ENCODE measurements at places on chromosomes 1 and 21. TPM values are rescaled to one million over a fixed set of nuclear protein-coding genes. Genes with fewer than 3 reads are reported as not detected.

- no peak for DNase-seq
These were observed 18.2 kb downstream of the RRP15 start for GRCh38 chr1:218303176-218303879.

DNA sequence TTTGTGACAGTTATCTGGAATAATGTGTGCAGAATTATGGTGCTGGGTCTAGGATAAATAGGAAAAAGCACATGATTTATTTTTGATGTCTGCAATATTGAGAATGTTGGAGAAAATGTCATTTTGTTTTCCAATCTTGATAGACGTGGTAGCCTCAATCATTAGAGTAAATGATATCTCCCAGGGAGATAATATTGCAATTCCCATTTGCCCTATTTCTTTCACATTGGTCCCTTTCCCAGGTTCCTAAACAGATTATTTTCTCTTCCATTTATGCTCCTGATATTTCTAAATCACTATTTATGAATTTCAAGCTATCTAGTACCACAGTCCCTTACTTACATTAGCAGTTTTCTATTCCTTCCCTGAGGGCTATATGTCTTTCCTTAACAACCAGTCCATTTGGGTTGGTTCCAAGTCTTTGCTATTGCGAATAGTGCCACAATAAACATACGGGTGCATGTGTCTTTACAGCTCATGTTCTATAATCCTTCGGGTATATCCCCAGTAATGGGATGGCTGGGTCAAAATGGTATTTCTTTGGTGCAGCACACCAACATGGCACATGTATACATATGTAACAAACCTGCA, 447.3 kb downstream of the PLA2G4A start:
- DNase-seq: no peak

- no peak for DNase-seq
These were observed 7.9 kb downstream of the TFAP2E start for GRCh38 chr1:35580949-35581388.

DNA sequence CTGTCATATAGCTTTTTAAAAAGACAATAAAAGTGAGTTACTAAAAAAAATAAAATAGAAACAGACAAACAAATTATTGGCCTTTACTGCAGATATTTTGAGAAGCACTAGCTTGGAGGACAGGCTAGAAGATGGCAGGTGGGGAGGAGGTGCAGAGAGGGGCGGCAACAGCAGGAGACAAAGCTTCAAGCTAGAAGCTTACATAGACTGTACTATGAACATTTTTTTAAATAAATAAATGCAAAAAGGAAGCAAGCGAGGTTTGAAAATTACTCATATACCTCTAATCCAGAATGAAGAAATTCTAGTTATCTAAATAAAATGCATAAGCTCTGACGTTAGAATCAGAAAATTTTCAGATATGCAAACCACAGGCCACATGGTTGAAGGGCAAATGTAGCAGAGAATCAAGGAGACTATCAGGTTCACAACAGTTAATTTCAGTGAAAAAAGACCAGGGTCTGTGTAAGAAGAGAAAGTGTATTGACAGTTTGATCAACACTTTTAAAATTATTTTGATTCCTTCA, 54.9 kb downstream of the NRIP1 start:
- no peak for DNase-seq

The FAAH gene
- total RNA-seq: 48.1 TPM

The GUCA2B gene
- 7.9 TPM for total RNA-seq

DNA sequence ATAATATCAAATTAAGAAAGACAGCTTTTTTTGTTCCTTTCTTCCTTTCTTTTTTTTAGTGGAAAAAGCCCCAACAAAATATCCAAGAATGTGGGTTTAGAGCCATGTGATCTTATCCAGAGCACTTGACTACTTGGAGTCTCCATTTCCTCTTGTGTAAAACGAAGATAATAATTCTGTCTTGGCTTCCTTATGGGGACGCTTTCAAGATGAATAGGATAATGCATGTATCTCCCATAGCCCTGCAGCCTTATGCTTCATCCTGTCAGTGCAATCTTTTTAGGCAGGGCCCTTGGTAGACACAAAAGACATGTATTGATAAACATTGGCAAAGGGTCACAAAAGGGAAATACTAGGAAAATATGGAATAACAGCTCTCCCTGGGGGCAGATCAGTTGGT, 34.8 kb downstream of the ZBTB18 start:
- no peak for DNase-seq

GRCh38 chr1:29807689-29808088, 571.4 kb downstream of the PTPRU start:
- no peak for DNase-seq

GRCh38 chr1:19461220-19461554, 24.2 kb downstream of the CAPZB start:
- DNase-seq: no peak

DNA sequence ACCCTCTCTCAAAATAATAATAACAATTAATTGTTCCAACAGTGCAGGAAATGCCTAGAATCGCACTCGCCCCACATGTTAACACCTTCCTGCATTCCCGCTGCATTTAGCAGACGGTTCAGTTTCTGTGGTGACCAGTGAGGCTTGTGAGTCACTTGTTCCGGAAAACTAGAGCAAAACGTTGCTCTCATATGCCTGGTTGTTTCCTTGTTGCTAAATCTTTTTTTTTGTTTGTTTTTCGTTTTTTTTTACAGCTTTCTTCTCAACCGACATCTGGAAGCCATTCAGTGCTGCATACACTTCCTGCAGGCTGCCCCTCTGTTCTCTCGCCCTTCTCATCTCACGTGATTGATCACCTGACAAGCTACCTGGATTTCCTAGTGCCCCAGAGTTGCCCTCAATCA, 56.9 kb upstream of the TMPRSS2 start:
- DNase-seq: no peak

The OLIG2 gene
- not detected for total RNA-seq

The SPATA46 gene
- not detected for total RNA-seq

The NBPF14 gene
- 22.6 TPM for total RNA-seq

DNA sequence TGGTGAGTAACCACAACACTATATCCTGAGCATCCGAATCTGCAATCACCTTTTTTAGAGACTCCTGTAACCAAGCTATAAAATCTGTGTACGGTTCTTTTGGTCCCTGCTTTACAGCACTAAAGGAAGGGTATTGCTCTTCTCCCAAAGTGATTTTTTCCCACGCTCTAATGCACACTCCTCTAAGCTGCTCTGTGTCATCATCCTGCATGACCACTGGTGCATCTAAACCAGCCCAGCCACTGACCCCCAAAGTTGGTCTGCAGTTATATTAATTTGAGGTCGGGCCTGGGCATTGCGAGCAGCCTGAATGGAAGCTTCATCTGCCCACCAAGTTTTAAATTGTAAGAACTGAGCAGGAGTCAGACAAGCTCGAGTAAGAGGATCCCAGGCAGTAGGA, 480.0 kb downstream of the PTPRU start:
- DNase-seq: no peak

The RNF186 gene
- total RNA-seq: 0.32 TPM

DNA sequence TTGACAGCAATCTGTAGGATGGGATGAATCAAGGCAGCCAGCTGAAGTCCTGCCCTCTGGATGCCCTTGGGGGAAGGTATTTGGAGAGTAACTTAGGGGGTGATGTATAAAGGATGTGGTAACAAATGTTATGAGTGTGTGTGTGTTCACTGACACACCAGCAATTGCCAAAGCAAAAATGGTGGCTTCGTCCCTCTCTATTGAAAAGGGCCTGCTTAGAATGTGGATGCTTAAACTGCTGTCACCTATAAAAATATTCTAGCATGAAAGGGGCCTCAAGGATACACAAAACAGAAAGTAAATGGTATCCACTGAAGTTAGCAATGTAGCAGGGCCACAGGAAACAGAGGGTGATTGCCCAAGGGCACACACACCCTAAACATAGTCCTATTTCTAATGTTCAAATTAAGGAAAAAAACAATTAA, 15.1 kb upstream of the AIM2 start:
- DNase-seq: no peak

The MCOLN2 gene
- 1.8 TPM for total RNA-seq

The NKAIN1 gene
- total RNA-seq: 0.14 TPM

DNA sequence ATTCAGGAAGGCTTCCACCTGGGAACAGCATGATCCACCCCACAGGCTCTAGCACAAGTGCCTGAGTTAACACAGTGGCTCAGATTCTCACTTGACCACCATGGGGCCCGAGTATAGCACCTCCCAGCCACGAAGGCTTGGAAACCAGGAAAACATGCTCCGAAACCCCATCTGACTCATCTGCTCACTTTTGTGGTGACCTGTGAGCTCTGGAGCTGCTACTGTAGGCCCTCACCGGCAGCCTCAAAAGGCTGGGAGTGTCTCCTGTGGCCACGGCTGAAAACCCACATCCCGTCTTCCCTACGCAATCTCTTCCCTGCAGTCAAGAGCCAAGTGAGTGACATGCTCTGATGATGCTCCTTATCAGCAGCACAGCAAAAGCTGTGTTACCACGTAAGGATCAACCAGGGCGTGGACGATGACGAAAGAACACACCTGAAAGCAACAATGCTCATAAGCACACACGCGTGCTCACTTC, 81.4 kb downstream of the TGFBR3 start:
- DNase-seq: no peak

GRCh38 chr21:25907573-25908275, 173.0 kb downstream of the GABPA start:
- no peak for DNase-seq

The XKR8 gene
- total RNA-seq: 10.9 TPM

DNA sequence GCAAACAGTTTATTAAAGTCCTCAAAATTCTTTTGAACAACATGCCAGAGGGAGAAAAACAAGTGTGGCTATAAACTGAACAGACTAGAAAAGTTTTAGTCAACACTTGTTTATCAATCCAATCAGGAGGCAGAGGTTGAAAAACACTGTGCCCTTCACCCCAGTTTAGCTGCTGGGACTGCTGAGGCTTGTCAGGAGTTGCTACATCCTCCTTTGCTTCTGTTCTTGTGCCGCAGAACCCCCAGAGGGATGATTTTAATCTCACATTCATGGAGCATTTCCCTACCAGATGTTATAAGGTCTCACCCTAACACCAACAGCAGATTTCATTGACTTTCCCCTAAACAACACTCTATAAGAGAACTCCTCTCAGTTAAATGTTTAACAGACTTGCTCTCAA, 321.2 kb downstream of the VAV3 start:
- no peak for DNase-seq

The SH2D1B gene
- total RNA-seq: 0.12 TPM

GRCh38 chr1:230854423-230854822, 13.9 kb downstream of the C1orf198 start:
- DNase-seq: no peak

GRCh38 chr1:28370239-28371009, 884 bp downstream of the PHACTR4 start:
- DNase-seq: peak; percentile 14

DNA sequence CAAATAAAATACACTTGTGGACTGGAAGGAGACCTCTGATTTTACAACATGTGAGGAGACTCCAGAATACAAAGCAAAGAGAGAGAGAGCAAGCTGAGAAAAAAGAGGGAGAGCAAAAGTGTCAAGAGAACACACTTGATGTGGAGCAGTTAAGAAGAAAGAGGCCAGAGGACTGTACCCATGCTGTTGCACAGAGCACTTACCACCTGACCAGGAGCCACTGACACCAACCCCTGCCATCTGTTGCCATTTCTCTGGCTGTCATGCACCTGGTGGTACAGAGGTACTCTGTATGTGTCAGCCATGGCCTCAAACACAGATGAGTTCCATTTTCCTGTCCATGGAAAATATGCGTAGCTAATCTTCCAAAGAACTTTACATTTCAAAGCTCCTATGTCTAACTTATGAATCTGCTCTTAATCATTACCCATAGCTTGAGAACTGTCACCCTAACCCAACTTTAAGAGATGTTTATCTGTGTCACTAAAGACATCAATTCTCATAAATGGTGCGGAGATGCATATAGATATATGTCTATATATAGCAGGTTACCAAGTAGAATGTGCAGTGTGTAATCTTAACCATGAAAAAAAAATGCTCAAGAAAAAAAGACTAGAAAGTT, 32.8 kb upstream of the ABCD3 start:
- no peak for DNase-seq

The AADACL4 gene
- total RNA-seq: not detected

DNA sequence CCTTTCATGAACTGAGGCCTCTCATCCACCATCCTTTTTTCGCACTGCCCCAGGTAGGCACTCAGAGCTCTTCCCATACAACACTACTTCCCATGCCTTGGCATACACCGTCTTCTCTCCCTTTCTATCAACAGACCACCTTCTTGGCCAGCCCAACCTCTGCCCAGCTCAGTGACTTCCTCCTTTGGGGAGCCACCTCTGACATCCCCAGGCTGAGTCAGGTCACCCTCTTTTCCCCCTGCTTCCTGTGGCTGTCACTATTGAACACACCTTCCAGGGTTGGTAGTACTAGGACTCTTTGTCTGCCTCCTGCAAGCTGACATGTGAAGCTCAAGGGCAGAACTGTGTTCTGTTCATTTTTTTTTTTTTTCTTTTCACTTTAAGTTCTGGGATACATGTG, 283.2 kb downstream of the SETD4 start:
- DNase-seq: no peak

The PRAMEF18 gene
- not detected for total RNA-seq

The C8A gene
- 10.7 TPM for total RNA-seq

- DNase-seq: no peak
These were observed 30.5 kb upstream of the ATF3 start for GRCh38 chr1:212578041-212578440.

- no peak for DNase-seq
These were observed 26.3 kb upstream of the TRAPPC10 start for GRCh38 chr21:43985690-43986251.

DNA sequence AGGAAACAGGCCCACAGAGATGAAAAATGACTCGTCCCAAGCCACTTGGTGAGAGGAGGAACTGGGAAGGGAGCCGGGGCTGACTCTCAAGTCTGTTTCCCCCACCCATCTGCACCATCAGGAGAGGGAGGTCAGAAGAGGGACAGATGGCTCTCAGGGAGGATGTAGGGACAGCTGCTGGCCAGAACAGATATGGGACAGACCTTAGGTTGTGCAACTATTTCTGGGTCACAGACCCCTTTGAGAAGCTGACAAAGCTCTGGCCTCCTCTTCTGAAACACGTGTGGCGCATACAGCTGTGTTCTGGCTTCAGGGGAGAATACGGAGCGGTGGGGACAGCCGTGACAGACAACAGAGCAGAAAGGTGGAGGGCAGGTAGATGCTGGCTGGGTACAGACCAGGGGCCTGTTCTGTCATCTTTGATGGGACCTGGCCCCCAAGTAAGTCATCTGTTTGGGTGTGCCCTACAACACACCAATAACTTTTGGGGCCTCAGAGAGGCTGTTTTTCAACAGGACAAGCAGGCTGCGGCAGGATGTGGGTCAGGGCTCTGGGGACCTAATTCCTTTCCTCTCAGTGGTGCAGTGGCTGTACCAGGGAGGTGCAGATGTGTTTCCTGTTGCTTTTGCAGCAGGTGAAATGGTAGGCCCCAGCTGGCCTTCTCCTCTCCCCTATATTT, 7.3 kb downstream of the SH3BGRL3 start:
- DNase-seq: no peak

The F3 gene
- total RNA-seq: 26.0 TPM

The MED8 gene
- 37.7 TPM for total RNA-seq

GRCh38 chr1:172054172-172054571, 212.9 kb downstream of the DNM3 start:
- no peak for DNase-seq

GRCh38 chr1:150875197-150876118, 941 bp downstream of the ARNT start:
- DNase-seq: no peak

- peak; percentile 61 for DNase-seq
These were observed 148.5 kb downstream of the TENT5C start for GRCh38 chr1:117754061-117754969.

Measured in mucosa of gallbladder (tissue), 1 donor.